ENCODE measurements at places on chromosomes 7 and 10.

DNA sequence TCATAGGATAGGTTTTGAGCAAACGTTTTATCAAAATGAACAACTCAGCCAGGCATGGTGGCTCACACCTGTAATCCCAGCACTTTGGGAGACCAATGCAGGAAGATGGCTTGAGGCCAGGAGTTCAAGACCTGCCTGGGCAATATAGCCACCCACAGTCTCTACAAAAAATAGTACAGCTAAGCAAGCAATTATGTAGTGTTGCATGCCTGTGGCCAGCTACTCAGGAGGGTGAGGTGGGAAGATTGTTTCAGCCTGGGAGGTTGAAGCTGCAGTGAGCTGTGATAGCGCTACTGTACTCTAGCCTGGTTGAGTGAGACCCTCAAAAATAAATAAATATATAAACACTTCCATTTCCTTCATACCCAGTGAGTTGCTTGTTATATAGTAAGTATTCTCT lies 67.1 kb downstream of the LSMEM1 start:
- DNase-seq, result no peak

GRCh38 chr7:79284211-79284610 lies 169.3 kb downstream of the MAGI2 start:
- no peak for DNase-seq

DNA sequence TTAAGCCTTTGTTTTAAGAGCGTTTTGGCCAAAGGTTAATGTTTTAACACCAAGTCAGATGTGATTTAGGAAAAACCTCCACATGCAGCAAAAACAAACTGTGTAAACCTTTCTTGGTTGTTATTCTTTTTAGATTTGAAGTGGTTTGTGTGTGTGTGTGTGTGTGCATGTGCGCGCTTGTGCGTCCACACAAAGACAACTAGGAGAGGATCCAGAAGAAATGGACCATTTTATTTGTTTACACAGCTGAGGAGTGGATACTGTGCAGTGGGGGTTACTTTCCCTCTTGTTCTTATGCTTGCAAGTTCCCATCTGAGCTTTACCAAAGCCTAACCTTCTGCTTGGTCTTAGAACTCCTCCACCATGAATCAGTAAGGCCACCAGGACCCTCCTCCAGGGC lies 20.0 kb downstream of the TCF7L2 start:
- DNase-seq, result no peak

DNA sequence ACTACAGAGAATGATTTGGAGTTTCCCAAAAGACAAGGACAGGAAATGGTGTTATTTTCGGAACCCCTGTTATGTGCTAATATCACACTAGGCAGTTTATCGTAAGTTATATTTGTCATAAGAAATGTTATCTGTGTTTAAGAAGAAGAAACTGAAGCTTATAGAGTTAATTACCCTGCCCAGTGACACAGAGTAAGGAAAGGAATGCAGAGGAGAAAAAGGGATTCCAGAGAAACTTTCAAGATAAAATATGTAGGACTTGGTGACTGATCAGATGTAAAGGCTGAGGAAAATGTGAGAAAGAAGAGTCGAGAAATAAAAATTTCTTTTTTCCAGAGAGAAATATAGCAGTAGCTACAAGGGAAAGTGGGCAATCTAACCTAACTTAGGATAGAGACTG lies 63.5 kb upstream of the ZNF746 start:
- DNase-seq, result no peak

GRCh38 chr10:124205432-124205831 lies 112.0 kb upstream of the CHST15 start:
- DNase-seq, result no peak

- no peak for DNase-seq
These were observed 393.0 kb upstream of the MTPN start for GRCh38 chr7:136370137-136370536.

- DNase-seq, result no peak
These were observed 29.4 kb upstream of the CLDN3 start for GRCh38 chr7:73799282-73800141.

DNA sequence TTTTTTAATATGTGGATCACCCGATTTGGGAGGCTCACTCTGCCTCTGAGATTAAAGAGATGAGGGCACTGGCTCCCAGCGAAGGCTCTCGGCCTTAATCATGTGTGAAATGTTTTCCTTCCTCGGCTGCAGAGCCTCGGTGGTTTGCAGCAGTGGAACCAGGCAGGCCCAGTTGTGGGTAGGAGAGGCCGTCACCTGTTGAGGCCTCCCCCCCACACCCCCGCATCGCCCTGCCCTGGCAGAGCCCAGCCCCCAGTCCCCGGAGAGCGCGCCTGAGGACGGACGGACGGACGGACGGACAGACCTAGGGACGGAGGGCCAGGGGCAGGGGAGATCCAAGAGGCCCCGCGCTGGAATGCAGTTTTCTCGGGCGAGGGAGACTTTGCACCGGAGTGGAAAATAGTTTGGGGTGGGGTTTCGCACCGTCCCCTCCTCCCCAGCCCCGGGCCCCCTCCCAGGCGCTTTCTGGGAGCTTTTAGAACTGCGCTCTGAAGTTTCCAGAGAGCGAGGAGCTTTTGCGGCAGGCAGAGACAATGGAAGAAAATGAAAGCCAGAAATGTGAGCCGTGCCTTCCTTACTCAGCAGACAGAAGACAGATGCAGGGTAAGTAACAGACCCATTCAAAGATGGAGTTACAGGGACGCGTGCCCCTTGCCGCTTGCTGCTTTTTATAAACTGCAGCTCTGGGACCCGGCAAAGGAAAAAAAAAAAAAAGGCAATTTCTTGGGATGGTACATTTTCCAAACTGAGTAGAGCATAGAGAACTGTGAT lies at the start of gene KIAA1217:
Gene KIAA1217 (plus strand): TSS at position 478 of the 771 bp plus-strand sequence. CDS start 56 bp downstream, at position 534.
- DNase-seq, result no peak

DNA sequence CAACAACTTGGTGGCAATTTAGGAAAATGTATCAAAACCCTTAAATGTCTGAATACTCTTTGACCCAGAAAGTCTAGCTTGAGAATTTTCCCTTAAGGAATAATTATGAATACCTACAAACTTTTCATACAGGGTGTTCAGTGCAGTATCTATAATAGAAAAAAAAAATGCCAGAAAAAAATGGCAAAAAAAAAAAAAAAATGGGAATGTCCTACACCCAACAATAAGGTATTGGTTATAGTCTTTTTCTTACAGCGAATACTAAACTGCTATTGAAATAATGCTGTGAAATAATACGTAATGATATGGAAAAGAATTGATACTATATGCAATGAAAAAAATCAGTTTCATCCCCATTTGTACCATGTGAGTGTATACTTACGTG lies 44.3 kb downstream of the ZNF800 start:
- DNase-seq, result no peak

- no peak for DNase-seq
These were observed 721.5 kb downstream of the GRID1 start for GRCh38 chr10:85645053-85645452.

GRCh38 chr10:98039690-98040381 lies 9.4 kb upstream of the CRTAC1 start:
- DNase-seq, result no peak

DNA sequence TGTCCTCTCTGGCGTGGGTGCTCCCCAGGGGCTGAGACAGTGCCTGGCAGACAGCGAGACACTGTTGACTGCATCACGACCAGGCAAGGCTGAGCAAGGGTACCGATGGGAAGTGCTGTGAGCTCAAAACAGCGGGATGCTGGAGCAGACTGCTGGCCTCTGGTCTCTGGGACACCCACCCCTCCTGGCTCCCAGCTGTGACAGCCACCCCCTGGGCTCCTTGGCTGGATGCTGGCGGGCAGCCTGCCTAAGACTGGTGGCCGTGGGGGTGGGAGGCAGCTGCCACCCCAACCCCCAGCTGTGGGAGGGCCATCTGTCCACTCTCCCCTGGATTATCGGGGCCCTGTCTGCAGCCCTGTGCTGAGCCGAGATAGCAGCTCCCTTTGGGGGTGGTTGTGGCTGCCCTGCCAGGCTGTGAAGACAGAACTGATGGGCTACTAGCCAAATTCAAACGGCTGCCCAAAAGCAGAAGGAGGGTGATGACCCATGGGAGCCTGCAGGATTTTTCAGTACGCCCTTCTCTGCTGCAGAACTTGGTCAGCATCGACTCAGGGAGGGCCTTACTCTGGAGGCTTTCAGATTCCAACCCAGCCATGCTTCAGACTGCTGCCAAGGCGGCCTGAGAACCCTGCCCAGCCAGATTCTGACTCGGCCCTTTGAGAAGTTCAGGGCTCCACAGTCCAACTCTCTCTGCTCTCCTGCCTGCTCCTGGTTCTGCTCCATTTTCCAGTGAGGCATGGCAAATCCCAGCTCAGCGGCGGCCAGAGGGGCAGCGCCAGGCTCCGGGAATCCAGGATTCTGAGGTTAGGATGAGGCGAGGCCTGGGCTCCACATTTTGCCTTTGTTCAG lies 125.3 kb downstream of the NEURL1 start:
- DNase-seq, result no peak

GRCh38 chr10:132387764-132388210 lies 9.2 kb upstream of the PWWP2B start:
- peak; percentile 4 for DNase-seq

DNA sequence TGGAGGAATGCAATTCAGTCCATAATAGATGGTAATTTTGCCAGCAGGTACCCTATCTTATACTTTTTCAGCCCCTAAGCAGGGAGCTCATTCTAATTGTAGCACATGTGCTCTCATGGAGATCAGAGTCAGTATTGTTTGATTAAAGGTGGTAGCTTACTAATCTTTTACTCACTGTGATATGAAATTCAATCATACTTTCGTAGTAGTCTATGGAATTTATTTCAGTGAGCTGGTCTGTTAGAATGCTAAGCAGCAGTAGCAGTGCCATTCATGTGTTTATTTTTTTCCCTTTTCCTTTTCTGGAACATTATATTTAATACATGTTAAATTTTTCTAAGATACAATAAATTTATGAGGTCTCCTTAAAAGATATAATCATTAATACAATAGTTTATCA lies 109.0 kb downstream of the ST7 start:
- DNase-seq, result no peak

DNA sequence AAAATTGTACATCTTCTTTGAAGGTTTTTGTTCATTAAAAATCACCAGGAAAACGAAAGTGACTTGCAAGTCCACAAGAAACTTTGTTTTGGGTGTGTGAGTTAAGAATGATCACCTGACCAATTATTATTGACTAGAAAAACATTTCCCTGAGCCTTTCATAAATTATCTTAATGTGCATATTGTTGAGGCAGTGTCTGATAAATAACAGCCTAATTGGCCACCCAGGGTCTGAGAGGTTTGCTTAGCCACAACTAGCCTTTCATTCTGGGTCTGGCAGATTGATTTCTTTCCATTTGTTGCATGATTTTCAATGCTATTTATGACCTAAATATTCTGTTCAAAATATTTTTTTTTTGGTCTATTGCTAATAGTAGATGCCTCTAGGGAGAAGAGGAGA lies 152.8 kb downstream of the AUTS2 start:
- DNase-seq, result no peak

- no peak for DNase-seq
These were observed 391.9 kb upstream of the NPVF start for GRCh38 chr7:25619963-25620799.

- DNase-seq, result no peak
These were observed 833.3 kb upstream of the LRRN3 start for GRCh38 chr7:110257673-110258072.

- DNase-seq, result peak; percentile 86
These were observed 85.9 kb downstream of the LSMEM1 start for GRCh38 chr7:112566442-112567324.

- no peak for DNase-seq
These were observed 77.9 kb downstream of the HECTD2 start for GRCh38 chr10:91487911-91488582.

- no peak for DNase-seq
These were observed 20.4 kb upstream of the HILPDA start for GRCh38 chr7:128435327-128435686.

GRCh38 chr7:151819866-151820265 lies 57.0 kb downstream of the PRKAG2 start:
- no peak for DNase-seq

- DNase-seq, result no peak
These were observed 192.8 kb upstream of the ZMIZ1 start for GRCh38 chr10:78875932-78876331.

DNA sequence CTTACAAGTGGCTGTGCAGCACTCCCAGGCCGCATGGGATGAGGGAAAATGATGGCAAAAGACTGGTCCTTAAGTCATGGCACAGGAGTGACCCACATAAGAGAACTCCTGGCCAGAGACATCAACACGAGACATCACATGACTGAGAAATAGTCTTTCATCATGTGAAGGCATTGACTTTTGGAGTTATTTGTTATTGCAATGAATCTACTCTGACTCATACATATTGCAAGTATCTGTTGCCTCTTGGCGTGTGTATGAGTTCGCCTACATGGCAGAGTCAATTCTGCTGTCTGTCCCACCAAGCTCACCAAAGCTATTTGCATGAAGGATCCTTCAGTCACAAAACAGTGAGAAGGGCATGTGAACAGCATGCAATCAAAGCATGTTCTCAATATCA lies 59.7 kb upstream of the HABP2 start:
- DNase-seq, result no peak

- no peak for DNase-seq
These were observed 1.3 kb downstream of the FBXL15 start for GRCh38 chr10:102421757-102422512.

- no peak for DNase-seq
These were observed 50.5 kb downstream of the STRA8 start for GRCh38 chr7:135283959-135284638.
